ENCODE measurements at places on chromosomes 12 and 14. TPM values are rescaled to one million over a fixed set of nuclear protein-coding genes. Genes with fewer than 3 reads are reported as not detected.

- DNase-seq, result no peak
Observed at GRCh38 chr14:99338313-99338712, 66.3 kb upstream of the BCL11B start.

DNA sequence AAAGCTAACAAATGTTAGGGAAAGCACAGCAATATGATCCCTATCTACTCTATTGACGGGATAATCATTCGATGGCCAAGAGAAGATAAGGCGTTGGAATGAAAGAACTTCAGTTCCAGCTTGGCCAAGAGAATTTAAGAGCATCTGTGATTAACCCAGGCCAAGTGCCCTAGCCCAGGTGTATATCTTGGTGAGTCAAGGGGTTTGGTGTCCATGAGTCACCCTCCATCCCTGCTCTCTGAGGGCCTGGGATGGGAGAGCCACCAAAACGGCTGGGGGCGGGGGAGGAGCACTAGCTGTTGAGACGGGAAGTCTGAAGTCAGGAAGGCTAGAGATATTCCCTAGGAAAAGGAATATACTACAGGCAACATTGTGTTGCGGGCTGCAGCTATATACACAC, 13.0 kb downstream of the TBPL2 start:
- no peak for DNase-seq

The KRT73 gene
- not detected for total RNA-seq

The TRHDE gene
- not detected for total RNA-seq

The SLC35E3 gene
- total RNA-seq, result 66.6 TPM

The POTEM gene
- total RNA-seq, result 1.0 TPM

- DNase-seq, result no peak
Observed at GRCh38 chr12:77681726-77682125, 149.0 kb upstream of the NAV3 start.

DNA sequence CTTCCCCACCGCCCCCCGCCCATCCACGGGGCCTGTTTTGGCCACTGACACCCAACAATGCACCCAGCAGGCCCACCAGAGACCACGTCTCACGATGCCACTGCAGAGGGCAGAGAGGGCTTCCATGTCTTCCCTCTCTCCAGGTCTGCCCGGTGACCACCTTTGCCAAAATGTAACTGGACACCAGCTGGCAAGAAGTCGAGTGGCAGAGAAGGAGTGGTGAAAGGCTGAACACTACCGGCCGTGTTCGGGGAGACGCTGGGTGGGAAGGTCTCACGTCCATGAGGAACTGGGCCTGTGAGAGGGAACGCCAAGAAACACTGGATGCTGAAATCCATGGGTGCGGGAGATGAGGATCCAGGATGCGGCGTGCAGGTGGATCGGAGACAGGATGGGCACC, 308.2 kb downstream of the ADGRD1 start:
- no peak for DNase-seq

DNA sequence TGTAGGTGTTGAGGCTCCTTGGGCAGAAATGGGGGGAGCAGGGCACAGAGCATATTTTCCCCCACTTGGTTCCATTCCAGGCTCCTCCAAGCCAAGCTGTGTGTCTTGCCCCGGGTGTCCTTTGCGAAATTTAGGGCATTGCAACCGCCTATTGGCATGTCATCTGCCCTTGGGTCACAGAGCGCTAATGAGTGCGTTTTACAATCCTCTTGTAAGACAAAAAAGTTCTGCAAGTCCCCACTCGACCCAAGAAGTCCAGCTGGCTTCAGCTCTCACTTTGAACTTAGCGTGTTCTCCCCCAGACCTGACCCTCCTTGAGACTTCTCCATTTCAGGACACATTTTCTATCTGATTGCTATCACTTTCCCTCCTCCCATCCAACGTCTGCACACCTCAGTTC, 6.1 kb upstream of the LRTM2 start:
- no peak for DNase-seq

DNA sequence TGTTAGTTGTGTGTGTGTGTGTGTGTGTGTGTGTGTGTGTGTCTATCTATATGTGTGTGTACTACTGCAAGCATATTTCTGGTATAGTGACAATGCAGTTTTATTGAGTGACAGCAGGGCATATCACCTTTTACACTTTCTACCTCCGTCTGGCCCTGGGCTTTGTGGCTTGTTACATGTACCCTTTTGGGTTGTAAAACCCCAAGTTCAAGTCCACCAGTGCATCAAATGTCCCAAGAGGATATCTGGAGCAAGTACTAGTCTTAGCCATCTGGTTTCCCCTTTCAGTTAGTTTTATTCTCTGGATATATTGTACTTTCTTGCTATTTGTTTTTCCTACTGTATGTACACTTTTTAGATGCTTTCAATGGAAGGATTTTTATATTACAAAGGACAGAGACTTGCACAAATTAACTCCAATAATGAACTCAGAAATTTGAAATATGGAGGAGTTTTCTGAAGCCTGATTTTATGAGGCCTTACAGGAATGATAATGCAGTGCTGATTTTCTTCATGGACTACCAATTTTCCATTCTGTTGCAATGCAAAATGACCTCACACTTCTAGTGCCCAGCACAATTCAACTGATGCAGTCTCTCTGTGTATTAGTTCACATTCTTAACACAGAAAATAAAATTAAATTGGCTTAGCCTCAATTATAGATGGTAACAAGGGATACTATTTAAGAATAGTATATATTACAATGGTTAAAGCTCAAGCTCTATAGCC, 29.1 kb downstream of the SLC16A7 start:
- no peak for DNase-seq

DNA sequence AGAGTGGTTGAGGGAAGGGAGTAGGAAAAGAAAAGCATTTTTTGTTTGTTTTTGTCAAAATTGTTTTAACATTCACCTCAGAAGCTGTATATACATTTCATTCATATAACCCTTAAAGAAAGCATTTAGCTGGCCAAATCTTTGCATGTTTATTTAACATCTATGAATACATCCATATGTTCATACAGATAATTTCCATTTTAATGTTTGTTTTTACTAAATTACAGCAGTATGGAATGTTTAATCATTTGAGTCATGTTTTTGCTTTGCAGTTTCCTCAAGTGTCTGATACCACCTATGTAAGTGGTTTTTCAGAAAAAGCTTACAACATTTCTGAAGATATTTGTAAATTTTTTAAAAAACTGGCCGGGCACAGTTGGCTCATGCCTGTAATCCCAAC, 84.3 kb upstream of the ATF1 start:
- DNase-seq, result no peak

DNA sequence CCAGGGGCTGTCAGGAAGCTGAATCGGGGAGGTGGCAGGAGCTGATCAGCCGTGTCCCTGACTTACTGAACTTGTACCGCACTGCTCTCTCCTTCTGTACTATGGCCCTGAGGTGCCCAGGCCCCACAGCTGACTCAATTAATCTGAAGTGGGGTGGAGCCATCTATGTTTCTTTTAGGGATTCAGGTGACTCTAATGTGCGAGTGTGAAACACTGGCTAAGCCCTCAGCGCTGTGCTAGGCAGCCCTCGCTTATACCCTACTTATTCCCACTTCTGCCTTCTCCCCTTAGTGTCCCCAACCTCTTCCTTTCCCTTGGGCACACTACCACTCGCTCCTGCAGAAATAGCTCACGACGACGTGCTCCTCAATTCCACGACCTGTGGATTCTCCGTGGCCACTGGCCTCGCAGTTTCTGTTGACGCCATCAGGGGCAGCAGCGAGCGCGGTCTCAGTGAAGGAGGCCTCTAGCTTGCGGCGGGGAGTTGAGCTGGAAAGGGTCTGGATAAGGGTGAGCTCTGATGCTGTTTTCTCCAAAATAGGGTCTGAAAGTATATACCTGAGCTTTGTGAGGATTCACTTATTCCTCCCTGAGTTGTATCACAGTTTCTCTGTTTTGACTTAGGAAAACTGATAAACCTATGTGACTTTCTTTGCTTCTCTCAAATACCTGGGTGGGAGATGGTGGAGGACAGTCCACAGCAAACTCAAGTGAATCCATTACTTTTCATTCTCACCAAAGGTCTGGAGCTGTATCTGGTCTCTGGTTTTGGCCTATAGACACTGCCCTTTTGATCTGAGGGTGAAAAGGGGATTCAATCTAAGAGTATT, 167.6 kb downstream of the SLC41A2 start:
- peak; percentile 42 for DNase-seq

DNA sequence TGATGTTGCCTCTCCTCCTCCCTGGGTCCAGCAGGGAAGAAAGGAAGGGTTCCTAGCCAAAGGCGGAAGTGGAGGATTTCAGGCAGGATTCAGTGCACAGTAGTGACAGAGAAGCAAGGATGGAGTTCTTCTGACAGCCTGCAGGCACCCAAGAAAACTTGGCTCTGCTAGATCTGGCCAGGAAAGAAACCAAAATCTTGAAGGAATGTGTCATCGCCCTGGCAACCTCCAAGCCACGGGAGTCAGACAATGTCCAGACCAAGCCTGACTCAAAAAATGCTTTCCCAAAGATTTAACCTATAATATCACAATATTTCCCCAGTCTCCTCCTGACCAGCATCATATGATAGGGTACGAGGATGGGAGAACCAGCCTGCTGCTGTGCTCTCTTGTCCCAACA, 22.8 kb upstream of the DHRS4 start:
- no peak for DNase-seq
